NCI-H748 treated with DMSO at 0.1 percent for 48 hours (cell line): ENCODE measurements at places on chromosomes 2 and 18.

DNA sequence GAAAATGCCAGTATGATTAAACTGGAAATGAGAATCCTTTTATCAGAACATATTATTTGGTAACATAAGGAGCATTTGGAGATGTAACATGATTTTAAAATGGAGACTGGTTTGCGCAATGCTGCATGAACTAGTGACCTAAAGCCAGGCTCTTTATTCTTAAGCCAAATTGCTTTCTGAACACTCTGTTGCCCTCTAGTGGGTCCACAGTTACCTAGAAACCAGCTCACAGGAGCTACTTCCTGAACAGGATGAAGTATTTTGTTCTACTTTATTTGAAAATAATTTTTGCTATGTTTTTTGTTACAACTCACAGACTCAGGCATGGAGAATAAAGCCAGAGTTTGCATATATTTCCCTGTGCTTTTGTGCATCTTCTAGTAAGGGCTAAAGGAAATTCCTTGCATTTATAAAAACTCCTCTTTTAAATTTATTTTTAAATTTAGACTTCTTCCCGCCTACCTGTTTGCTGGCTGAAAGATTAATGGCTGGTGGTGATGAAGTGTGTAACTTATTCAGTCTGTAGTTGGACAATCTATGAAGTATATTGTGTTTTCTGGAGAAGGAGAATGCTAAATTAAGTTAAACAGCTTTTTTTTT lies 146.7 kb downstream of the PARD3B start:
- peak; percentile 66 for DNase-seq

DNA sequence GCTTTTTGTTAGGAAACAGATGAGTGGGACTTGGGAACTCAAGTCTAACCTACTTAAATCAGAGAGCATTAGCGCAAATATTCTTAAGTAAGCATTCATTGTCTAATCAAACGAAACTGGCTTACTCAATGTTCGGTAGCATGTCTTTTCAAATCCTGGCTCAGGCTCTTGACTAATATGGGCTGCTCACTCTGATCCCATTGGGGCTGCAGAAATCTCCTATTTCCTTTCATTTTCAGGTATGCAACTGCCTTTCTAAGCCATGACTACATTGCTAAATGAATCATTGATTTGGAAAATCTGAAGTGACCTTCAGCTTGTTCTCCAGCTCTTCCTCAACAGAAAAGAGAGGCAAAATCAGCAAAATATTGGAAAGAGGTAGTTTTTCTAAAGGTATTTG lies 2084.4 kb upstream of the PIK3C3 start:
- DNase-seq, result no peak

GRCh38 chr2:217185265-217185995 lies 325.6 kb upstream of the TNP1 start:
- no peak for DNase-seq

DNA sequence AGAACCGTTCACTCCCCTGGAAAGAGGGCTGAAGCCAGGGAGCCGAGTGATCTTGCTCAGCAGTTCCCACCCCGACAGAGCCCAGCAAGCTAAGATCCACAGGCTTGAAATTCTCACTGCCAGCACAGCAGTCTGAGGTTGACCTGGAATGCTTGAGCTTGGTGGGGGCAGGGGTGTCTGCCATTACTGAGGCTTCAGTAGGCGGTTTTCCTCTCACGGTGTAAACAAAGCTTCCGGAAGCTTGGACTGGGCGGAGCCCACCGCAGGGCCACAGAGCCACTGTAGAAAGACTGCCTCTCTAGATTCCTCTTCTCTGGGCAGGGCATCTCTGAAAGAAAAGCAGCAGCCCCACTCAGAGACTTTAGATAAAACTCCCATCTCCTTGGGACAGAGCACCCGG lies 180.8 kb downstream of the WDR7 start:
- no peak for DNase-seq

GRCh38 chr2:37767959-37768925 lies 96.8 kb upstream of the CDC42EP3 start:
- no peak for DNase-seq

DNA sequence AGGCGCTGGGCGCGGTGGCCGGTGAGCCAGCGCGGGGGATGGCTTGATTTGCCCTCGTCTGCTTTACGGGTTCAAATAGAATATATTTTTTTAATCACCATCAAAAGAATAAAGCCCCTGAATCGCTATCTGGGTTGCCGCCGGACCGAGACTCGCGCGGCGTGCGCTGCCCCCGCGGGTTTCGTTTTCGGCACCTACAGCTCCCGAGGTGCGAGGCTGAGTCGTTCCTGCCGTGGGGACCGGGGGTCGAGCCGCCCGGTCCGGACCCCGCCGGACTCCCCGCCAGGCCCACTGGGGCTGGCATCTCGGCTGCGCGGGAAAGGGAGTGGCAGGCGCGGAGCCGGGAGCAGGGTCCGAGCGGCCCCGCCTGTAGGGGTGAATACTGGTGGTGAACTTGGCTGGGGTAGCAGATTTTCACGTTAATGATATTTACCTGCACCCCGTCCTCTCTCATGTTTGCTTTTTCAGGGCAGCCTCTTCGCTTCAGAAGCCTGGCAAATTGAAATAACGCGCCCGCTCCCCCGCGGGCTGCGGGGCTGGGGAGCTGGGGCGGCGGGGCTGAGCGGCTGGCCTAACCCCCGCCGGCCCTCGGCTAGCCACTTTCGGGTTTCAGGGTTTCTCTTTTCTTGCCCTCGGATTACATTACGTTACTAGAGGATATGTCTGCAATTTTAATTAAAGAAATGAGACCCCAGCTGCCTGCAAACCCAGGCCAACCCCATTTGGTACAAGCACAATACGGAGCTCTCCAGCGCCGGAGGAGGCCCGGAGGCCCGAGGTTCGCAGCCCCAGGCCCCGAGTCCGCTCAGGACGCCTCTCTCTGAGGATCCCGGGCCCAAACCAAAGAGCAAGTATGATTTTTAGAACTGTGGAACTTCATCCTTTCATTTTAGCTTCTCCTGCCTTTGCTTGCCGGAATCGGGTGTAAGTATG lies 1.7 kb upstream of the CELF4 start:
- peak; percentile 23 for DNase-seq

- DNase-seq, result no peak
These were observed 219.8 kb downstream of the DPP10 start for GRCh38 chr2:114661971-114662939.

- no peak for DNase-seq
These were observed 15.9 kb downstream of the C2orf74 start for GRCh38 chr2:61177727-61178549.

- no peak for DNase-seq
These were observed 100.1 kb downstream of the ZNF516 start for GRCh38 chr18:76394780-76395476.
